ENCODE measurements at places on chromosomes 12 and 14. TPM values are rescaled to one million over a fixed set of nuclear protein-coding genes. Genes with fewer than 3 reads are reported as not detected.

The SLC7A8 gene
- total RNA-seq, result 46.8 TPM

The CD163L1 gene
- total RNA-seq, result 0.33 TPM

The RPGRIP1 gene
- 0.48 TPM for total RNA-seq

The ESYT1 gene
- 132 TPM for total RNA-seq
